ENCODE measurements at places on chromosomes 11 and 22.

GRCh38 chr11:78392854-78393253 is 24.8 kb downstream of the GAB2 start:
- DNase-seq: no peak

- no peak for DNase-seq
Observed at GRCh38 chr22:18063306-18063705, 14.5 kb upstream of the PEX26 start.

DNA sequence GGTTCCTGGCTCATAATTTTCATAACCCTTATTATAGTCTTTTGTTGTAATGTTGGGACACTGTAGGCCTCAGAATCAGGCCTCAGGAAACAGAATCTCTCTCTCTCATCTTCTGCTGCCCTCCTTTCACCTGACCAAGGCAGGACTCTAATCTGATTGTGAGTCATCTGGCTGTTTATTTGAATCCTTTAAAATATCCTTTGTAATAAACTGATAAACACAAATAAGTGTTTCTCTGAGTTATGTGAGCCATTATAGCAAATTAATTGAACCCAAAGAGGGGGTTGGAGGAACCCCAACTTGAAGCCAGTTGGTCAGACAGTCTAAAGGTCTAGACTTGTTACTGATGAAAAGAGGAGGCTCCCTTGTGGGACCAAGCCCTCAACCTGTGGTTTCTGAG is 30.6 kb downstream of the ACER3 start:
- no peak for DNase-seq

GRCh38 chr22:36982136-36982535 is 37.1 kb downstream of the TST start:
- no peak for DNase-seq

DNA sequence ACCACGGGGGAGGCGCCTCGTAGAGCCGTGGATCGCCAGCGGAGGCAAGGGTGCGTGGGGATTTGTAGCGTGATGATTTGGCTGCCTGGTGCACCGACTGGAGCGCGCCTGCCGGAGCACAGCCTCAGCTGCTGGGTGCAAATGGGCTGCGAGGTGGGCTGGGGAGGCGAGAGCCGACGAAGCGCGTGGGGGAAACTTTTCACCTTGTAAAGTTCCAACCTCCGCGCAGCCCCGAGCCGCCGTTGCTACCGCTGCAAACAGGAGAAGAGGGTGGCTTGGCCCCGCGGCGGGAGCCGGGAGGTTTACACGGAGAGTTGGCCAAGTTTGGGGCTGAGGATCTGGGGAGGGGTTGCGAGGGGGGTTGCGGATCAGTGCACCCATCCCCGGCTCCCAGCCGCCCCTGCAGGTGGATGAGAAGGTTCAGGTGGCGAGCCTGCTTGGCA is 528 bp downstream of the FAT3 start:
- DNase-seq: no peak

DNA sequence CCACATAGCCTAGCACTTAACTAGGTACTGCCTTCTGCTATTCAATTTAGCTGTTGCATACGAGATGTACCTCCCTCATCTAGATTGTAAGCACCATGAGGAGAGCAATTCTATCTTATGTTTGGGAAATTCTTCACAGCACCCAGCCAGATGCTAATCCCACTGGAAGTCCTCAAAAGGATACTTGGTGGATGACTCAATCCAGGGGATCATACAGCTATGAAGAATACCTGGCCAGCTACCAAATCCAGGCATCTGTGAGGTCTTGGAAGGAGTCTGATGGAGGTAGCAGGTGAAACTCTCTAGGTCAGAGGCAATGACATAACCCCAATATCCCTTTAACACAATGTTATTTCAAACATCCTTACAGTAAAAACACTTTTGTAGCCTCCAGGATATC is 167.8 kb upstream of the NCAM1 start:
- DNase-seq: no peak

GRCh38 chr11:67384851-67385366 is 6.9 kb upstream of the RAD9A start:
- no peak for DNase-seq
